ENCODE measurements at places on chromosomes 4 and X. TPM values are rescaled to one million over a fixed set of nuclear protein-coding genes. Genes with fewer than 3 reads are reported as not detected.

TAF9B gene
- total RNA-seq, result 61.5 TPM

NPY5R gene
- not detected for total RNA-seq

MAGEA11 gene
- not detected for total RNA-seq

CXCL5 gene
- total RNA-seq, result 0.36 TPM

LCORL gene
- total RNA-seq, result 11.0 TPM

SRPX gene
- 142 TPM for total RNA-seq

CENPVL1 gene
- total RNA-seq, result 0.41 TPM

PROM1 gene
- under 0.01 TPM for total RNA-seq

TENM3 gene
- total RNA-seq, result 6.3 TPM

ITIH6 gene
- total RNA-seq, result not detected
